ENCODE measurements at places on chromosomes 1 and 21.
A peak's percentile ranks its signal among the peaks of the same experiment; 100 is the strongest.

- no peak for DNase-seq
Measured at GRCh38 chr1:12776801-12777557, 3.4 kb downstream of the PRAMEF12 start.

DNA sequence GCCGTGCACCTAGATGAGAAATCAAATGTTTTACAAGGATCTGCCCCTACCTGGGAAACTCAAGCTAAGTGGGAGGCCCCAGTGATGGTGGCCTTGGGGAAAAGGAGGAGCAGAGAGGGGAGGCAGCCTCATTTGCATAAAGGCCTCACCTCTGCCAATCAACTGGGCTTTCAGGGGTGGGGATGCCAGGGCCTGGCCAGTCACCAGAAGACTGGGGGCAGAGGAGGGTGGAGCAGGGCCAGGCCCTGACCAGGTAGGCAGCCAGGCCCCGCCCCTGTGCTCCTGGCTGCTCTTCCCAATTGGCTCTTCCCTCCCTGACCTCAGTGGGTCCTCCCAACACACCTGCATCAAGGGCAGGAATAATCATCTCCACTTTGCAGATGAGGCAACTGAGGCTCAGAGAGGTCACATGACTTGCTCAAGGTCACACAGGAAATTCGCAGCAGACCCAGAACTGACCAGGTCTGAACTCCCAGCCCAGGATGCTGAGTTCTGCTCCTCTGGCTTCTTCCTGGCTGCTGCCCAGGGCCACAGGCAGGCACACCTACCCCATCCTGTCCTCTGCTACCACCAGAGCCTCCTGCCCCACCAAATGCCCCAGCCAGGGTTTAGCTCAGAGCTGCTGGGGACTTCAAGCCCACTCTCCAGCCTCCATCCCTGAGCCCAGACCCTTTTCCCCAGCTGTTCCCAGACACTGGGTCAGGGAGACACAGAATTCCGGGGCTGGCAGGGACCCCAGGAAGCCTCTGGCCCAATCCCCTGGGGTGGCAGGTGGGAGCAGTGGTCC, 677.9 kb downstream of the MATN1 start:
- DNase-seq = no peak

- DNase-seq = peak; percentile 81
Measured at GRCh38 chr1:223135176-223135942, 7.7 kb downstream of the TLR5 start.

DNA sequence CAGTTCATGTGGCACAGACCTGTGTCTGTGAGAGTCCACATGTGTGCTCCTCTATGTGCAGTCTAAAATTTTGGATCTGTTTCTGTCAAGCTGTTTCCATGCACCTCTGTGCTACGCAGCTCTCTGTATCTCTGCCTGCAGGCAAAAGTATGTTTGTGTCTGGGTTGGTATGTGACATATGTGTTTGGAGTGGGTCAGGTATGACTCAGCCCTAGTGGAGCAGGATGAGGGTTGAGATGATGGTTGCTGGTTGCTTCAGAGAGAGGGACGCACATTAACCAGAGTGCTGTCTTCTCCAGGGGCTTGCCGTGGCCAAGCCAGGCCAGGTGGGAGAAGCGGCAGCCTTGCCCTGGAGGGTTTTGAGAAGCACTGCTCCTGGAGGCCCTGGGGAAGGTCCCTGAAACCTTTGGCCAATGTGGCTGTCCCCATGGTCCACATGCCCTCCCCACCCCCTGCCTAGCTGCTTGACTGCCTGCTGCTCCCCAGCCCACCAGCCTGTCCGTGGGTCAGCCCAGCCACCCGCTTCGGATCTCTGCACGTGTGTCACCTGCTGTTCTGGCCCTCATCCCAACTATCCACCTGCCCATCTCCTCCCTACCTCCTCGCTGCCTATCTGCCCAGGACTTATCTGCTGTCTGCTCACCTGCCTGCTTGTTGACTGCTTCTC, 4.1 kb upstream of the EVA1B start:
- DNase-seq = peak; percentile 88

DNA sequence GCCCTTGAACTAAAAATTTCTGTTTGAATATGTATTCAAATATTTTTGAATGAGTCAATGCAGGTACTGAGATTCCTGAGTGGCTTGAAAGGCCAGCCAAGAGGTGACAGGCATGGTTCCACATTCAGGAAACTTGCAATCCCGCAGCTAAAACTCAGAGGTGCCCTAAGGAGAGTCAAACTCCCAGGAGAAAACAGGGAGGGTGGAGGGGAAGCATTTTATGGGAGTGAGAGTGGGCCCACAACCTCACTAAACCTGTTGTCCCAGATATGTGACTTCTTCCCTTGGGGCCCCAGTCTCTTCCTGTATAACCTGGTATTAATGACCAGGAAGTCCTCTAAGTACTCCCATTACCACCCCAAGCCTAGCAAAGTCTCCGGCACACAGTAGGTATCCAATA, 189.6 kb downstream of the PLPP3 start:
- DNase-seq = peak; percentile 50

- no peak for DNase-seq
Measured at GRCh38 chr1:232682248-232682647, 52.3 kb upstream of the SIPA1L2 start.

DNA sequence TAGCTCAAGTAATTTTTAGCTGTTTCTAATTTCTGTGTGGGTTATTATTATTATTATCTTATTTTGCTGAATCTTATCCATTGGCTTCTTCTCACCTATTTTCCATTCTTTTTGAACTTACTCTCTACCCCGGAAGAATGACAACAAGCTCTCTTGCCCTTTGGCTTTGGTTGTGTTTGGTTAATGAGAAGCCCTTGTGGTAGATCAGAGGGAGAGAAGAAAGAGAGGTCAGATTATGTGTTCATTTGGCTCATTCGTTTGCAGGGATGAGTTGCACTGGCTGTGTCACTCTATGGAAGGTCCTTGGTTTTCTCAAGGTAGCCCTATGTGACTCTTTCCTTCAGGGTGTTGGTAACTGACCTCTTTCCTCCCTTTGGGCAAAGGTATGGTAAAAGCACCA, 391.9 kb downstream of the LMO4 start:
- no peak for DNase-seq

GRCh38 chr1:117231748-117232373, 21.1 kb upstream of the VTCN1 start:
- no peak for DNase-seq

DNA sequence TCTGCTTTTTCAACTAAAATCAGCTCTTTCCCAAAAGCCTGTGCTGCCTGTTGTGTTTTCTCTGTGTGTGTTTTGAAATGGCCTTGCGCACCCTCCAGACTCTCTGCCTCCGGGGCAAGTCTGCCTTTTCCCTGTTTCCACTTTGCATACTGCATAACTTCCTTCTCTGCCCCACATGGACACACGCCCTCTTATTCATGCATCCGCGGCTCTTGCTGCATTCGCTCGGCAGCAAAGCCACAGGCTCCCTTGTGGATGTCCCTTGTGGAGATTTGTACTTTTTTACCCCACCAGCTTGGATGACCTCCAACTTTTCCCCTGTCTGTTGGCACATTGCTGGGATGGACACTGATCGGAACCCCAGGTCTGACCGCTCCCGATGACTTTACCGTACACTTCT, 147.6 kb downstream of the ADSS2 start:
- DNase-seq = peak; percentile 88

DNA sequence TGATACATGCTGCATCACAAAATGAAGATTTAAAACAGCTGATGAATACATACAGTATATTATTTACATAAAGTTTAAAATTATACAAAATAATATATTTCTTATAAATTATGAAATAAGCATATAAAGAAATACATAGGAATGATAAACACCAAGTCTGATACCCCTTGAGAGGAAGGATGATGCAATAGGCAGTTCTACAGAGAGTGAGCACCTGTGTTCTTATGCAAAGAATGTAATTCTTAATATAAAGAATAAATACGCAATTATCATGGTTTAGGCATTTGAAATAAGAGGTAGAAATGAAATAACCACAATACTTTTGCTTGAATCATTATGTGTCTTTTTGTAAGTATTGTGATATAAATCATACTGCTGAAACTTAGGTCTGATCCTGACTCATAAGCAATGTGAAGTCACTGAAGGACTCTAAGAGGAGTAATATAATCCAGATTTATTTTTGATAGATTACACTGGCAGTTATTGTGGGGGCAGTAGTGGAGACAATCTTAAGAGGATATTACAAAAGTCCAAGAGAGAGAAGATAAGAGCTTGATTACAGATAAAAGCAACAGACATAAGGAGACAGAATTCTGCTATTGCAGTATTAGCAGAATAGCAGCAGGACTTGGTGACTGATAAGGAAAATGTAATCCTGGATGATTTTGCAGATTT, 39.0 kb downstream of the TTLL7 start:
- DNase-seq = peak; percentile 25

- DNase-seq = no peak
Measured at GRCh38 chr1:200877839-200878551, 5.2 kb downstream of the GPR25 start.

DNA sequence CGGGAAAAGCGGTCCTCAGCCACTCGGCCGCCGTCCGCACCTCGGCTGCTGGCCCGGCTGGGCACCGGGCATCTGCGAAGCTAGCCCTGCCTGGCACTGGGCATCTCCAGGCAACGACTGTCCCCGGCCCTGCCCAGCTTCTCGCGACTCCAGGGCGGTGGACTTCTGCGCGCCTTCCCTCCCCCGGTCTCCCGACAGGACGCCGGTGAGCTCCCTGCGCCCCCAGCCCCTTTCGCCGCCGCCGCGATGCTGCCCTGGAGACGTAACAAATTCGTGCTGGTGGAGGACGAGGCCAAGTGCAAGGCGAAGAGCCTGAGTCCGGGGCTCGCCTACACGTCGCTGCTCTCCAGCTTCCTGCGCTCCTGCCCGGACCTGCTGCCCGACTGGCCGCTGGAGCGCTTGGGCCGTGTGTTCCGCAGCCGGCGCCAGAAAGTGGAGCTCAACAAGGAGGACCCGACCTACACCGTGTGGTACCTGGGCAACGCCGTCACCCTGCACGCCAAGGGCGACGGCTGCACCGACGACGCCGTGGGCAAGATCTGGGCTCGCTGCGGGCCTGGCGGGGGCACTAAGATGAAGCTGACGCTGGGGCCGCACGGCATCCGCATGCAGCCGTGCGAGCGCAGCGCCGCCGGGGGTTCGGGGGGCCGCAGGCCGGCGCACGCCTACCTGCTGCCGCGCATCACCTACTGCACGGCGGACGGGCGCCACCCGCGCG, 514 bp downstream of the FAM43B start:
- DNase-seq = peak; percentile 46

- DNase-seq = no peak
Measured at GRCh38 chr1:110048923-110049601, 14.6 kb downstream of the STRIP1 start.

- DNase-seq = no peak
Measured at GRCh38 chr21:46295996-46296752, 10.0 kb downstream of the YBEY start.

DNA sequence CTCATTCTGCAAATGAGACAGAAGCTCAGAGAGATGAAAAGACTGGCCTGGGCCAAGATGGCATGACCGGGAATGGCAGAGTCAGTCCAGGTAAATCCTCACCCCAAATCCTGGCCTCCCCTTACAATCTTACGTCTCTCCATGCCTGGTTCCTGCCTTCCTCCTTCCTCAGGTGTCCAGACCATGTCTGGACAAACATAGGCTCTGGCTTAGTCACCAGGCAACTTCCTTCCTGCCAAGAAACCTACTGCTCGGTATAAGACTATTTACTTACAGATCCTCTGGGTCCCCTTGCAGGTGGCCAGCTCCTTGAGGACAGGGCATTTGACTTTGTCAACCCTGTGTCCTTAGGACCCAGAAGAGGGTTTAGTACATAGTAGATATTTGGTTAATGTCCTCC, 69.4 kb upstream of the ROR1 start:
- peak; percentile 77 for DNase-seq

GRCh38 chr1:173870252-173871075, 2.3 kb downstream of the ZBTB37 start:
- no peak for DNase-seq

- DNase-seq = peak; percentile 11
Measured at GRCh38 chr1:17696417-17697301, 58.5 kb upstream of the ACTL8 start.

DNA sequence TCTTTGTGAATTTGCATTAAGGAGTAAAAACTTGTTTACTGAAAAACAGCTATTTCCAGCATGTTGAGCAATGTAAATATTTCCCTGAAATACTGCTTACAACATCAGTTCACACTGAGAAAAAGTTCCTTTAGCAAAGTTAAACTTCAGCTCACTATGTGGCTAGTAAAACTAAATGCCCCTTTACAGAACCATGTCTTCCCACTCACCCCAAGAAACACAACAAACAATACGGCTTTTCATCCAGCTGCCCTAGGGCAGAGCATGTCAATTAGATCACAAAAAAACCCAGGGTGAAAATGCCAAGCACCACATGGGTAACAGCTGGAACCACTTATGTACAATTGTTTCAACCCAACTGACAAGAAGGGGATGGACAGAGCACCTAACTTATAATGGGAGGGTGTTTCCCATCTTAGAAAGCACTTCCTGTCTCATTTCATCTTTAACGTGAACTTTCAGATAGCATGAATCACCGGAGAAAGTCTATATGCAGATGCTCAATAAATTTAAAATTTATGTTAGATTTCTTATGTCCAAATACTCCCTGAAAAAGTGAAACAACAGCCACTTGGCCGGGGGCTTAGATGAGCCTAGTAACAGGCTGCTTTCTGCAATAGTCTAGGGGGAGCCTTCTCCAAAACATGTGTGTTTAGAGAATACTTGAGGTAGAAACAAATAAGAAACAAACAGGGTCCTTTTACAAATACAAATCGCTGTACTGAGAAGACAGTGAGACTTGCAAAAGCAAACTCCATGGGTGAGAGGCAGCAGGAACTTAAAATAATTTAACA, 6.6 kb downstream of the NID1 start:
- DNase-seq = no peak

GRCh38 chr1:177306019-177306415, 135.3 kb downstream of the BRINP2 start:
- DNase-seq = no peak

DNA sequence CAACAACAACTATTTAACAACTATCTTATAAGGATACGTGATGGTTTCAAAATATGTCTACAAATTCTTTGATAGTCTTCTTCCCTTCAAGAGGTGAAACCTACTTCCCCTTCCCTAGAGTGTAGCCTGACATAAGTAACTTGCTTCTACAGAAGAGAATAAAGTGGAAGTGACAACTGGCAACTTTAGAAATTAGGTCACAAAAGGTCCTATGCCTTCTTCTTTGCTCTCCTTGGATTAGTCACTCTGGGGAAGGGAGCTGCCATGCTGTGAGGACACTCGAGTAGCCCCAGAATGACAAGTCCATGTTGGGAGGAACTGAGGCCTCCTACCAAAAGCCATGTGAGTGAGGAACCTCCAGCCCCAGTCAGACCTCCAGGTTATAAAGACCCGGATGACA, 19.2 kb downstream of the EFCAB14 start:
- no peak for DNase-seq

DNA sequence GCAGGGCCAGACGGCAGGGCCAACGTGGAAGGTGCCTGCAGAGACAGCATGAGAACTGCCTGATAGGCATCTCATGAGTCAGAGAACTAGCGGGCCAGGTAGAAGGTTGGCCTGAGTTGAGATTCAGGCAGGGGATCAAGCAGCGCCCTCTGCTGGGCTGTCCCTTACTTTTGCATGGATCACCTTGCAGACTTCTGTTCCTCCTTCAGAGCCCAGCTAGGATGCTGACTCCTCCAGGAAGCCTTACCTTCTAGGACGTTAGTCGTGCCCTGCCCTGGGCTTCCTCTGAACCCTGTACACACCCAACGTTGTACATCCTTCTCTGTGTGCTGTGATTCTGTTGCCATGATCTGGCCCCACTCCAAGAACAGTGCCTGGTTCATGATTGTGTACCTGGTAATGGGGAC, 231.3 kb upstream of the VAMP3 start:
- peak; percentile 91 for DNase-seq
